ENCODE measurements at places on chromosomes 5 and 9.
A peak's percentile ranks its signal among the peaks of the same experiment; 100 is the strongest.

- DNase-seq: no peak
Measured at GRCh38 chr5:29949301-29949872, 1244.1 kb upstream of the CDH6 start.

GRCh38 chr9:127388037-127388855 lies 8.7 kb upstream of the SLC2A8 start:
- DNase-seq: no peak

DNA sequence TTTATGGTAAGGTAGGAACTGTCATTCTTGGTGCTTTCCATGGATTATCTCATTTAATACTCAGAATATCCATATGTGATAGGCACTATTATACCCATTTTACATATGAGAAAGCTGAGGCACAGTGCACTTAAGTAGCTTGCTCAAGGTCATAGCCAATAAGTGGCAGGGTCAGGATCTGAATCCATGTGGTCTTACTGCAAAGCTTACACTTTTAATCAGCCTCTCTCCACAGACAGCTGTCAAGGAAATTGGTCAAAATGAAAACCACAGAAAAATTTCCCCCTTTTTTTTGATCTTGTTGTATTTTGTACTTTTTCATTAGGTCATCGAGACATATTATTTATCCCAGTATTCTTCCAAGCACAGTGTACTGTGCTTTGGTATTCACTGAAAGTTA lies 78.5 kb downstream of the ERCC6L2 start:
- DNase-seq: no peak

DNA sequence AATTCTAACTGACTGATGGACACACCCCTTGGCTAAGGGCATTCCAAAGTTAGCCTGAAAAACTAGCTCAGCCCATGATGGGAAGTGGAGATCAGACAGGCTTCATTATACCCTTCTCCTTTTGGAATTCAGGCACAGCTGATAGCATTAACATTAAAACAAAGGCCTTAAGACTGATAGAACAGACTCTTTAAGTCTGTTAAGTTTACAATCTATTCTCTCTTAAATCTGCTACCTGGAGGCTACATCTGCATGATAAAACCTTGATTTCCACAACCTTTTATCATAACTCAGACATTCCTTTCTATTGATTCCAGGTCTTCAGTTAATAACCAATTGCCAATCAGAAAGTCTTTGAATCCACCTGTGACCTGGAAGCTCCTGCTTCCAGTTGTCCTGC lies 281.4 kb downstream of the TUSC1 start:
- no peak for DNase-seq

DNA sequence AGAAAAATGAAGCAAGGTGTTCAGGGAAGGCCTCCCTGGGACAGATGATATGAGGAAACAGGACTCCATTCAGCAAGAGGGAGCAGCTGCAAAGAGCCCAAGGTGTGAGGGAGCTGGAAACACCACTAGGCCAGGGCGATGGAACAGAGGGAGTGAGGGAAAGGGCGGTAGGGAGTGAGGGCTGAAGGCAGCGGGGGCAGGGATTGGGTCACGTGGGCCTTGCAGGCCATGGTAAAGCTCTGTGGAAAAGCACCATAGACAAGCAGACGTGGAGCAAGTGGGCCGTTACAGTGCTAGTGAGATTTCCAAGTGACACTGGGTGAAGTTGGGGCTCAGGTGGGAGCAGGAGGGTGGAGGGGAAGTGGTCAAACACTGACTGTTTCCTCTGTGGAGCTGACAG lies 10.8 kb upstream of the PRRC1 start:
- no peak for DNase-seq

- no peak for DNase-seq
Measured at GRCh38 chr9:93659837-93660177, 83.4 kb downstream of the PHF2 start.

DNA sequence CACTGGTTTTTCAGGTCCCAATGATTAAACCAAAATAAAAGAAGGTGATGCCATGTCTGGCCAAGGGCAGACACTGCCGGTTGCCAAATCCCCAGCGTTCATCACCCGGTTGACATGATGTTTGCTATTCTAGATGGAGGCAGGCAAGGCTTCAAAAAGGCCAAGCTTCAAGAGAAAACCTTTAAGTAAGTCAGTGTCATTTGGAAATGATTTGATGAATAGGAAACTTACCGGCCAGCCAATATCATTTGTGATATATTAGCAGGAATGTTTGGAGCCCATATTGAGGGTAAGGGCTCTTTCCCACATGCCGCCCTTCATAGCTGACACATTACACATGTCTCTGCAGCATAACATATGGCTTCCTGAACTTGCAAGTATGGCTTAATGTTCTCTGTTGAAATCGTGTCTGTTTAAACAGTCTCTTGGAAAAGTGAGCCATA lies 89.5 kb upstream of the TTC23L start:
- no peak for DNase-seq

DNA sequence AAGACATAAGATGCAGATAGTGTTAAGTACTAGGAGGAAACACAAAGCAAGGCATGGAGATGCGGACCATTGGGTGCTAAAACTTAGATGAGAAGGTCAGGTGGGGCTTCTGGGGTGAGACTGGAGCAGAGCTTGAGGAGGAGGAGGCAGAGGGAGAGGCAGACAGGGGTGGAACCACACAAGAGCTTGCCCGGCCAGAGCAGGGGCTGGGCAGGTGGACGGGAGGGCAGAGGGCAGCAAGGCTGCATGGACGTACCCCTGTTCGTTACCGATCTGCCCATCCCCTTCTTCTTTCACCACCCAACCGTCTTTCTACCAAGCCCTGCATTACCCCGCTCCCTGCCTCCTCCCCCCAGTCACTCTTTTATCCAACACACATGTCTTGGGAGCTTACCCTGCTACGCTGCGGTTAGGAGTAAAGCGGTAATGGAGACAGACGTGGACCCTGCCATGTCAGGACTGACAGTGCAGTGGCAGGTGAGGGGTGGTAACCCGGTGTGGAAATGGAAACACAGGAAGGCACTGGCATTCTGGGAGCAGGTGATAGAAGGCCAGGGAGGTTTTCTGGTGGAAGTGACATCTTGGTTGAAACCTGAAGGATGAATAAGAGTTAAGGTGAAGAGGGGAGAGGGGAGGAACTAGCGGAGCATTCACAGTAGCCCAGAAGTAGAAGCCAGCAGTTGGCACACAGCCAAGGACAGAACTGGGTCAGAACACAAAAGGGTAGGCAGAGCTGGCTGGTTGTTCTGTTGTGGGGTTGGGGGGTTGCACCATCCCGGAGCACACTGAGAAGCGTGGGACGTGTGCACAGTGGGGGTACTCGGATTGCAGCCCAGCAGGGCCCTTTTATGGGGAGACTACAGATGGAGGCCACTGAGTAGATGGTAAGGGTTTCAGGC lies 167.2 kb downstream of the CACNA1B start:
- DNase-seq: peak; percentile 33

- DNase-seq: no peak
Measured at GRCh38 chr5:83306572-83307241, 164.8 kb upstream of the VCAN start.

DNA sequence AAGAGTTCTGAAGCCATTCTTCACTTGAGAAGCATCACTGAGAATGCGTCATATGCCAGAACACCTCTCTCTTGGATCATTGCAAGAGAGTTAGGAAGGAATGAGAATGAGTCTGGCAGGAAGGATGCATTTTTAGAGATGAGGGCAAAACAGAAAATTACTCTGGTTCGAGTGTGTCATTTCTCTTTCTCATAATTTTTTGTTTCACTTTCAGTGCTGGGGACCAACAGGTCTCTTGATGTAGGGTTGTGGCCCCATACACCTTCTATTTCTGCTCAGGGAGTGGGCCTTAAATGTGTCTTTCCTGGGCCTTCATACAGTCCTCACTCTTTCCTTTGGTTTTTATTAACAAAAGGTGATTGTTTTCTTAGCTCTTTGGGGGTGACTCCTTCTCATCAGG lies 302.4 kb downstream of the NR3C1 start:
- no peak for DNase-seq

DNA sequence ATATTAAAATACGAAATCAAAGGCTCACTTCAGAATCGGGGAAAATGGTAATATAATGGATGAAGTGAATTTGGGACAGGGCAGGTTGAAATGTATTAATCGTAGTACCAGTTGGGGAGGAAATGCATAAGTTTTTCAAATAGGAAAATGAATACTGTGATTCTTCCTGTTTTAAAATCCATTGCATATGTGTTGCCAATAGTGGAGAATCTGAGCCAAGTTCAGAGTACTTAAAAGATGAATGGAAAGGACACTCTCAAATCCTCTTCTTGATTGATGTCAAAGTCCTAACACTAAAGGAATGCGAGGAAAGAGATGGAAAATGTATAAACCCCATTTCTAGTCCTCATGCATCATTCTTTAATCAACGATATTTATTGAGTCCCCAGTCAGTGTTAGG lies 160.9 kb upstream of the CCNG1 start:
- DNase-seq: no peak

GRCh38 chr5:15703901-15704300 lies 203.9 kb downstream of the FBXL7 start:
- DNase-seq: no peak

GRCh38 chr9:278651-279050 lies 64.0 kb downstream of the DOCK8 start:
- DNase-seq: no peak

DNA sequence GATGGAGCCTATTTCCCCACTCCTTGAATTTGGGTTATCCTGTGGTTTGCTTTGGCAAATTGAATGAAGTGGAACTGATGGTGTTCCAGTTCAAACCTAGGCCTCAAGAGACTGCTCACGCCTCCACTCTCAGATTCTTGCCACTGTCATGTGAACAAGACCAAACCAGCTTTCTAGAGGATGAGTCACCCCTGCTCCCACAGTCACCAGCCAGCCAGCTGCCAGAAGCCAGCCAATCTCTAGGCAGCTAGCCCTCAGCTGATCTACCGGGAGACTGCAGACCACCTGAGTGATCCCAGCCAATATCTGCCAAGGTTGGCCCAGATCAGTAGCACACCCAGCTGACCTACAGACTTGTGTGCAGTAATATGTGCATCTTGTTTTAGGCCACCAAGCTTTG lies 300.6 kb downstream of the TMEM38B start:
- DNase-seq: no peak

Measured in substantia nigra (tissue), 51 donors.